ENCODE measurements at places on chromosomes 5 and 9.

- no peak for DNase-seq
These were observed 62.6 kb upstream of the SEMA6A start for GRCh38 chr5:116637149-116637740.

DNA sequence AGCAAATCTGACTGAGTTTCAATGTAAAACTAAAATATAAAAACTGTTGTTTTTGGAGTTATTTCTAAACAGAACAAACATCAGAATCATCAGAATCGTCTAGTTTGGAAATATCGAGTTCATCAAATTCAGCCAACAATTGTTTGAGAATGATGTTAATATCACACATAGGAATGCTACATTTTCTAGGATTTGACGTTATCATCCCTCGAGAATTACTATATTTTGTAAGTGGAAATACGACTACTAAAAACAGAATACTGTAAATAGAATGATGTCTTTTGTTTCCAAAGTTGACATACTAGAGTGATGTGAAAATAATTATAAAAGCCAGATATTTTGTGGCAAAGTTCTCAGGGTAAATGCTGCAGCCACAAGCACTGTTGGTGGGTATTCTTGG lies 805.9 kb downstream of the TLE1 start:
- DNase-seq = no peak

DNA sequence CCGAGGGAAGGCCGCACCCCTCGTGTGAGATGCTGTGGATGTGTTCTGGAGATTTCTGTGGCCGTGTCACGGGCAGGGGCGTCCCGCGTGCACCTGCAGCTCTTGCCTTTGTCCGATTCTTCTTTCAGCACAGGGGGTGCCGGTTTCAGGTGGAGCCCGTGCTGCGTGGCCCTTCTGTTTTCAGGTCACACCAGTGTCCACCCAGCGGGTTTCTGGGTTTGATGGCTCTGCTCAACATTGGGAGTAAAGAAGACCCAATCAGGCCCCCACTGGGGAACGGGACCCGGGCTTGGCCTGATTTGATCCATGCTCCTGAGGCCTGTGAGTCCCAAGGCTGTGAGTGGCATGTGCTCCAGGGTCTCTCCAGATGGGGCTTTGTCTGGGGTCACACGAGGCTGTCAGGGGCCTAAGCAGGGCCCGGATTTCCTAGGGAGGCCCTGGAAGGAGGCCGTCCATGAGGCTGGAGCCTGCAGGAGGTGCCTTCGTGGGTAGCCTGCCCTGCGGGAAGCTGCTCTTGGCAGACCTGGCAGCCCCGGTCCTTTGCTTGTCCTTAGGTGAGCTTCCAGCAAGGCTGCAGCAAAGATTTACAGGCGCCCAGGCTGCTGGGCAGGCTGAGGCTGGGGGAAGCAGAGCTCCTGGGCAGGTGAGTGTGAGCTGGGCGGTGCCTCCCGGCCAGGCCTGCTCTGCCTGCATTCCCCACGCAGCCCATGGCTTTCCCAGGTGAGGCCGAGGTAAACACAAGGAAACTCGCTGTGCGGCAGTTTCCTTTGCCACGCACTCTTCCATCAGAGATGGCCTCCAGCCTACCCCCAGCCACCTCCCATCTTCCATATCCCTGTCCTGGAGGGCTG lies 12.8 kb downstream of the MRPL36 start:
- DNase-seq = no peak

DNA sequence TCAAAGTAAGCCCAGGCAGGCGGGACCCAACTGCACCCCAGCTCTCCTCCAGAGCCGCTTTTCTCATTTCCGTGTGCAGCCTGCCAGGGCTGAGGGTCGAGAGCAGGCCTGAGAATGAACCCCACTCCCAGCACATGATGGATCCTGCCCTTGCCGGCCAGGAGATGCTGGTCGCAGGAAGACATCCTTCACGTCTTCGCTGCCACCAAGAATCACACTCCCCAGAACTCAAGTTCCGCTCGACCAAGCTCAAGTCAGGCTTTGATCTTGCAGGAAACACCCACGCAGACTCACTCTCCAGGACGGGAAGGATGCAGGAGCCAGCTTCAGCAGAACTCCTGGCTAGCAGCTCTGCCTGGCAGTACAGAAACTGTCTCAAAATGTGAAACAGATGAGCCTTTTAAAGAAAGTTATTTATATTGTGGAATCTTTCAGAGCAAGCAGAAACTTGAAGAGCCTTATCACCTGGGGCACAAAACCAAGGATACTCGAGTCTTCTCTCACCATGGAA lies 102.4 kb downstream of the ROR2 start:
- no peak for DNase-seq

- no peak for DNase-seq
These were observed 129.8 kb downstream of the CD180 start for GRCh38 chr5:67066815-67067214.

DNA sequence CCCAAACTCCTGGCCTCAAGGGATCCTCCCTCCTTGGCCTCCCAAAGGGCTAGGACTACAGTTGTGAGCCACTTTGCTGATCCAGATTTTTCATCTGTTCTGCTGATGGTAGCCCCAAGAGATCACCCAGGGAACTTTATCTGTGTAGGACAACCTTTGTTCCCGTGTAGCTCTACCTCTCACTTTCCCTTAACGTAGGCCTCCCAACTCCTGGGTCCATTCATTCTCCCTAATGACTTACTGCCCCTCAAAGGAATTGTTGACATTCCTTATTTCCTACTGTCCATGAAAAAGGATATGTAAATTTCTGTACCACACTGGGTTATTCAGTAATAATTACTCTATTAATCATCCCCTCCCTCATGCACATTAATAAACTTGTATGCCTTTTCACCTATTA lies 51.0 kb upstream of the PHF24 start:
- DNase-seq = no peak

Measured in NCI-H774 (cell line).